ENCODE measurements at places on chromosomes 5 and 9.

DNA sequence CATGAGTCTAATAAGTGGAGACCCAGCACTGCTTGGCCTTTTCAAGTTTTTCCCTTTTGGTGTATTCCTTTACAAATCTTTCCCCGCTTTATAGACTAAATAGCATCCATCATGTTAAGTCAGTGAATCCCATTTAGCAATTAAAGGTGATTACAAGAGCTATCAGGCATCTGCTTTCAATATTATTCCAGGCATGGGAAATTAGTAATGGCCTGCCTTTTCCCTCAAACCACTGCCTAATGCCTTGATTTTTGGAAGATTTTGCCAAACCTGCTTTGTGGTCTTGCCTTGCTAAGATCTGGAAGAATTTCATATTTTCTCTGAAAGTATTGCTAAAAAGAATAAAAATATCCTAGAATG, 102.8 kb upstream of the GNA14 start:
- DNase-seq: no peak

DNA sequence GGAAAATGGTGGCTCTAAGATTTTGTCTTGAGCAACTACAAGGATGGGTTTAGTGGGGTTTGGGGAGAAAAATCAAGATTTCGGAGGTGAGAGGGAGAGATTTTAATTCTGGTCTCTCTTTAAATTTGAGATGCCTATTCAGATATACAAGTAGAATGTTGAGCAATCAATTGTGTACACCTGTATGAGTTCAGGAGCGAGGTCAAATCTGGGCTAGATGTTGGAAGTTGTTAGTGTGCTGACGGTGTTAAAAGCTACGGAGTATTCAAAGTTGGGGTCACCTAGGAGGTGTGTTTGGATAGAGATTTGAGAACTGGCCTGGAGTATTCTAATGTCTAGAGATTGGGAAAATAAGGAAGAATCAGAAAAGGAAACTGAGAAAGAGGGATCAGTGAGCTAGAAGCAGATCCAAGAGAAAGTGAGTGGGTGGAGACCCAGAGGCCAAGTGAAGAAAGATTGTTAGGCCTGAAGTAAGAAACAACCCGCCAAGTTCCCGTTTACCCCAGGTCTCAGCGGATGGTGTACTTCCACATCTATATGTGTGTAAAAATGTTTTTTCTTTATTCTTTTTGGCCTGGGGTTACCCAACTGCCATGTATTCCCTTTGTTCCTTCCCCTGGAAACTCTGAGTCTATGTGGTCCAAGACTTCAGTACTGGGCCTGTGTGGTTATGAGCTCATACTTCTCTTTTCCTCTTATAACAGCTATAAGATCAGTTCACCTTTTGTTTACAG, 11.9 kb upstream of the ARHGAP26 start:
- no peak for DNase-seq

GRCh38 chr5:36033486-36033885, 33.2 kb downstream of the UGT3A2 start:
- DNase-seq: no peak

- no peak for DNase-seq
These were observed 3.5 kb upstream of the PHF2 start for GRCh38 chr9:93572636-93573515.

DNA sequence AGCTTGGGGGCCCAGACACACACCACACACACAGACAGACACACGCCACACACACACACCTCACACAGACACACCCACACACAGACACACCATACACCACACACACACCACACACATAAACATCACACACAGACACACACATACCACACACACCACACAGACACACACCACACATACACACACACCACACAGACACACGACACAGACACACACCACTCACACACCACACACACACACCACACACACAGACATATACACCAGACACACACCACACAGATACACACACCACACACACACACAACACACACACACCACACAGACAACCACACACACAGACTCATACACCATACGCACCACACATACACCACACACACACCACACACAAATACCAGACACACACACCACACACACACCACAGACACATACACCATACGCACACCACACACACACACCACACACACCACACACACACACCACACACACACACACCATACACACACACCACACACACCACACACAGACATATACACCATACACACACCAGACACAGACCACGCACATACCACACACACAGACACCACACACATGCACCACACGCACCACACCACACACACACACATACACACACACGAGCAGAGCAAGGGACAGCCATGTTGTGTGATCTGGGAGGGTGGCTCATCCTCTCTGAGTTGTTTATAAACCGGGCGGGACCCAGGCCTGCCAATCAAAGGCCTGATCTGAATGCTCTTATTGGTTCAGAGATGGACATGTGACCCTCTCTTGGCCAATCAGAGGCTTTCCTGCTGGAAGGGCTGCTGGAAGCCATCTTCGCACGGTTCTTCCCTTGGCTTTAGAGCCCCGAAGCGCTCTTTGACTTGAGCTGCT, 148.3 kb downstream of the GAPVD1 start:
- peak; percentile 18 for DNase-seq

DNA sequence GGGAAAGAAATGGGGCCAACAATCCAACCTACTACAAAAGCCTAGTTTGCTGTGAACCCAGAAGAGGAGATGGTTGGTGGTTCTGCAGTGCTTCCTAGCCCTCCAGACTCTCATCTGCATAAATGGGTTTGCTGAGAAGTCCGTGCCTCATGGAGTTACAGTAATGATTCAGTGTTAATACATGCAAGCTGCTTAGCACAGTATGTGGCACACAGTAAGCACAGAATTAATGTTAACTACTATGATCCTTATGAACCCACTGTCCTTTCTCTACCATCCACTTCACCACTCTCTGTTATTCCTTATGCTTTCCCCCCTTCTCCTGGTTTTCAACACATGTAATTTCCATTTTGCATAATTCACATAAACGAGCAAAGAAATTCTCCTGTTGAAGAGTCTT, 100.0 kb downstream of the ACTBL2 start:
- no peak for DNase-seq

DNA sequence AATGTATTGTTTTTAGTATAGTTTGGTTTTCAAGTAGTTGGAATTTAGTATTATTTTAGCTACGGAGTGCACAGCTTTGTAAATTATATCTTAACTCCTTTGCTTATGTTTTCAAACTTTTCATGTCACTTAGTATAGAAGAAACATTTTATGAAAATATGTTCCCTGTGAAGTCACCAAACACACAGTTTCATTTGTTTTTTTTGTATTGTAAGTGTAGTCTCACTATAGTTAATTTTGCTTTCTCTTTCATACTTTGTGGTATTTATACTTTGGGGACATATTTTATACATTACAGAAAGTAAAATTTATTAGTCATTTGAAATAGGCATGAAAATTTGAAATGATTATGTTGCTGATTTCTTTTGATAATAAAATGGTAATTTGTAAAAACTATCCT, 5.0 kb downstream of the CHSY3 start:
- DNase-seq: no peak

DNA sequence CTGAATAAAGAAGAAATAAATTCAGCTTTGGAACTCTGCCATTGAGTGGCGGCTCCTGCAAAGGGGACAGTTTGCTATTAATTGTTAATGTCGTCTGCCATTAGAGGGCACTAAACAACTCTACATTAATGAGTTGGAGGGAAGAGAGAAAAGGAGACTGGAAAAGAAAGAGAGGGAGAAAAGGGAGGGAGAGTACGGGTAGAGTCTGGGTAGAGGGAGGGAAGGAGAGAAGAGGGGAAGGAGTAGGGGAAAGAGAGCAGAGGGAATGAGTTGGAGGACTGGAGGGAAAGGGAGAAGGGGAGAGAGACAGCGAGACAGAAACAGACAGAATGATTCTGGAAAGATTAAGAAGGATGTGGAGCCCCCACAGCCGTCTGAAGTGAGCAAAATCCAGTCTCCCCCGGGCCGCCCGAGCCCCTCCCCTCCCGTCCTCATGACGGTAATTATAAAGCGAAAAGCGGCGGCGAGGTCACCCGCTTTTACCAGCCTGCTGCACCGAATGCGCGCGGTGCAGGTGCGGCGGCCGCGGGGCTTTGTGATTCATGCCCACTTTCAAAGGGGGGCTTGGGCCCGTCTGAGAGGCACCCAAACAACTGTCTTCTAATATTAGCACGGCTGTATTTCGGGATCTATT, 1.9 kb upstream of the FST start:
- peak; percentile 25 for DNase-seq

DNA sequence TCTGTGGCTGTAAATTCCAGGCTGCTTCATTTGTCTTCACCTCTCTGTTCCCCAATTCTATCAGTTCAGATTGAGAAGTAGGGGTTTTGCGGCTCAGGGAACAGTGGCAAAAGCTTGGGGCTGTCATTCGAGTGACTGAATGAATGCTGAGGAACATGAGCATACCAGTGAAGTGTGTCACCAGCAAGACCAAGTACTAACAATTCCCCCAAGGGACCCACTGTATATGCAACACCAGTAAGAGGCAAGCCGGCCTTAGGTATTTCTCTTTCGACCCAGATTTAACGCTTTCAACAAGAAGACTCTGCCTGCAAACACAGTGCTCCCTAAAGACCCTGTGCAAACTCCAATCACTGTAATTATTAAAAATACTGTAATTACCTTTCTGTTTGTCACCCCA, 25.8 kb downstream of the KLHL3 start:
- DNase-seq: no peak

DNA sequence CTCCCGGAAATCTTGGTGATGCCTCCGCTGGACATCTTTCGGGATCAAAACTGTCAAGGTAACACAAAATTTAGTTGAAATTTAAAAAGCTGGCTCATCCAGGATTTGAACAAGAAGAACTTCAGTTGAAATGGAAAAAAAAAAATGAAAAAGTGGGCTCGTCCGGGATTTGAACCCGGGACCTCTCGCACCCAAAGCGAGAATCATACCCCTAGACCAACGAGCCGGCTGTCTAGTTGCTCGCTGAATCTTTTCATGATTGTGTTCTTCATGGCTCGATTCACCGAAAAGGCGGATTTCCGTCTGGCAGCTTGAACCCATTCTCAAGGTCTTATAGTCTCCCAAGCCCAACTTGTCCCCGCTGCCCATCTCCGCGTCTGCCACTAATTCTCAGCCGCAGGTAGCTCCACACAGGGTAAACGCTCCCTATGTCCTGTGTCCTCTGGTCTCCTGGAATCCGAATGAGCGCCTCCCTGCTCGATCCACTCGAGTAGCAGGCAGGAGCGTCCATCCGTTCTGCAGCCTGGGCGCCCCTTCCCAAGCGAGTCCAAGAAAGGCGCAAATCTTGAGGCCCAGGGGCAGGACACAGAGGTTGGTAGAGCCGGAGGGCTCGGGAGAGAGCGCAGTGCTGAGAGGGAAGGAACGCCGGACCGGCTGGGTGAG, 16.2 kb downstream of the TRIM7 start:
- no peak for DNase-seq

- no peak for DNase-seq
These were observed 18.0 kb upstream of the CDC23 start for GRCh38 chr5:138230981-138231589.

- DNase-seq: no peak
These were observed 559.9 kb downstream of the TLE4 start for GRCh38 chr9:80131627-80132026.

DNA sequence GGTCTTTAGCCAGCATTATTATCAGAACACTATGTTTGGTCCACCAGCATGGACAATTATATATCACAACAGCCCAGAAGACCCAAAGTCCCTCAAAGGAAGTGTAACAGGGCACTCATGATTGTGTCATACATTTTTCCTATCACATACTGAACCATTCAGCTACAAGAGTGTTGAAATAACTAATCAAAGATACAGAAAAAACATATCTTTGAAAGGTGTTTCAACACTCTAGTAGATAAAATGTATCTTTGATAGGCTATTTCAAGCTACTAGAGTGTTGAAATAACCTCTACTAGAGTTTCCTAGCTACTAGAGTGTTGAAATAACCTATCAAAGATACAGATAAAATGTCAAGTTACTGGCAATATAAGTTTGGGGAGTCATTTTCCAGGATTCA, 545.0 kb downstream of the PRR16 start:
- no peak for DNase-seq

DNA sequence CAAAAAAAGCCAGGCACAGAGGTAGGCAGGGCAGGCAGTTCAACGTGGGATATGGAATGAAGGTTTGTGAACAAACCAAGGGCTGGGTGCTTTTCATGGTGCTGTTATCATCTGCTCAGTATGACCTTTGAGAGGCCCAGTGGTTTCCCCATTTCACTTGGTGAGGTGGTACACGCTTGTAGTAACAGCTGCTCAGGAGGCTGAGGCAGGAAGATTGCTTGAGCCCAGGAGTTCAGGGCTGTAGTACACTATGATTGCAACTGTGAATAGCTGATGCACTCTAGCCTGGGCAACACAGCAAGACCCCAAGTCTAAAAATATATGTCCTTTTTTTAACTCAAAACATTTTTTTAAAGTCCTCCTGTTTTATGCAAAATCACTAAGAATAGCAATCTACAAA, 174.8 kb downstream of the ENC1 start:
- DNase-seq: no peak

GRCh38 chr9:109996936-109997580, 210.9 kb downstream of the C9orf152 start:
- no peak for DNase-seq

DNA sequence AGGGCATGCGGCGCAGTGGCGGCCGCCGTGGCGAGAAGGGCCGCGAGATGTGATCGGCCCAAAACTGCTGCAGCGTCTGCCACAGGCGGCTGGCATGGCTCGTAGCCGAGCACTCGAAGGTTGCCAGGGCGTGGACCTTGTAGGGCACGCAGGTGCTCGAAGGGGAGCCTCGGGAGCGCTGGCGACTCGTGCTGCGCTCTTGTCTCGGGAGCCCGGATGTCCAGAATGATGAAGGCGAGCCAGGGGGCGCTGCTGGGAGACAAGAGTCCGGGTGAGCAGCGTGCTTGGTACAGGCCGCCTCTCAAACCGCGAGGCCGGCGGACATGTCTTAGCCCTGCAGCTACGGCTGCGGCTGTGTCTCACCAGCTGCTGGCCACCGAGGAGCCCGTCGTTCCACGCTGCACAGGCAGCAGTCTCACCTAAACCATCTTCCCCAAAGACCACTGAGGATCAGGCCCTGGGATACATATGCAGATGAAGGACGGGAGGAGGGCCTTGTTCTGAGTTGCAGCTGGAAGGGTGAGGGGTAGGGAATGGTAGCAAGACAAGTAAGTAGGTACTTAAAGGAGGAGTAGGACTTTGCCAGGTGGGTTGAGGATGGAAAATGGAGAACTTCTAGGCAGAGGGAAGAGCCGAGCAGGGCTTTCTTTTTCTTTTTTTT, 1.7 kb downstream of the CBY3 start:
- peak; percentile 37 for DNase-seq

DNA sequence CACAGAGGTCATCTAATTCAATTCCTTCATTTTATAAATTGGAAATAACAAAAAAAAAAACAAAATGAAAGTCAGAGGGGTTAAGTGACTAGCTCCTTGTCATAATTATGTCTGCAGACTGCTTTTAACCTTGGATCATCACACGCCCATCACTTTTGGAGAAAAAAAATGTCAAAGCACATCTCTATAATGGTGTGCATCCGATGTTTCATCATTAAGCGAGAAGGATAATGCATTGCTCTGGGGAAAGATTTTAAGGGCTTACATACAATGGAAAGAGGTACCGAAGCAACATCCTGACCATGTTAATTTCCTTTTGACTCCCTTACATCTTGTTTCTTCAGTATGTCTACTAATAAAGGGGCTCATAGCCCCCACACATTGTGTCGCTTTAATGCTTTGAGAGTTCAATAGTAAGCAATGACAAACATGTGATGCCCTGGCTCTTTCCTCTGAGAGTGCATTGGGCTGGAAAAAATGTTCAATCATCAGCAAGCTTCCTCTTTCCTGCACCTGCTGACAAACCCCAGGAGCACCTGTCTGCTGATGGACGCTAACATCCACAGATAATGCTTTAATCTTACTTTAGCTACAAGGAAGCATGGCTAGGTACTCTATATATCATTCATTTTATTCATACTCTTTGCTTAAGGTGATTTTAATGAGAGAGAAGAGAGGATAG, 242.2 kb downstream of the SMARCA2 start:
- DNase-seq: peak; percentile 64

Measured in NCI-H2081 (cell line).